ENCODE measurements at places on chromosomes 7 and 10.

GRCh38 chr10:75857269-75857846 is 425.9 kb downstream of the LRMDA start:
- no peak for DNase-seq

GRCh38 chr7:27159266-27160144 is 3.0 kb upstream of the HOXA7 start:
- DNase-seq, result no peak

GRCh38 chr10:46035923-46036849 is 5.8 kb upstream of the NCOA4 start:
- no peak for DNase-seq

- no peak for DNase-seq
These were observed 59.0 kb downstream of the SYPL1 start for GRCh38 chr7:106053109-106053508.

- DNase-seq, result no peak
These were observed 27.0 kb downstream of the HIBADH start for GRCh38 chr7:27635728-27636127.

GRCh38 chr10:69955211-69955805 is 97.3 kb upstream of the MACROH2A2 start:
- no peak for DNase-seq

DNA sequence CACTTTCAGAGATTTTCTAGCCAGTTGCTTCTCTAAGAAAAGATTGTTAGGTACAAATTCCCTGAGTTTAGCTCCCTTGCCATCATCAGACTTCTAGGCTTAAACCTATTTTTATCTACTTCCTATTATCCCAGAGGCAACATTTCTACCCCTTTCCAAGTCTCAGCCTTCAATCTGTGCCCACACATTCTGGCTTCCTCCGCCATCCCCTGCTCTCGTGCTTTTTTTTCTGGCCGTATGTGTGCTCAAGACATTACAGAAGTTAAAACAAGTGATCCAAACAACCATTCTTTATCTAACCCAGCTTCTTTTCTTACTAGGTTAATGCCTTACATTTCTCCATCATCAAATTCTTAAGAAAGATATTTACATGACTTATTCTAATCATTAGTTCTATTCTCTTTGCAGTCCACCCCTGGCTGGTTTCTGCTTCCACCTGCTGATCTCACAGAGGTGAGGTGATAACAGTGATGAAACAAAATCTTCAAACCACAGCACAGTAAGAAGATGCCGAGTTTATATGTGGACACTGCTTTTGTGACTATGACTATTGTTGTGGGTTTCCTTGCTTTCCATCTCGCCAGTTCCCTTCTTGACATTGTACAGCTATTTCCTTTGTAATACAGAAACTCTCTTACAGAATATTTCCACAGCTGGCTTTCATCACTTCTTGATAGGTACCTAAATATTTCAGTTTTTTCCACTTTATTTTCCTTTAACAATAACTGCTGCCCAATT is 18.3 kb upstream of the CDK6 start:
- no peak for DNase-seq

- DNase-seq, result no peak
These were observed 209.7 kb downstream of the SKIDA1 start for GRCh38 chr10:21315645-21316220.

GRCh38 chr7:11486271-11486670 is 345.7 kb downstream of the THSD7A start:
- DNase-seq, result no peak

DNA sequence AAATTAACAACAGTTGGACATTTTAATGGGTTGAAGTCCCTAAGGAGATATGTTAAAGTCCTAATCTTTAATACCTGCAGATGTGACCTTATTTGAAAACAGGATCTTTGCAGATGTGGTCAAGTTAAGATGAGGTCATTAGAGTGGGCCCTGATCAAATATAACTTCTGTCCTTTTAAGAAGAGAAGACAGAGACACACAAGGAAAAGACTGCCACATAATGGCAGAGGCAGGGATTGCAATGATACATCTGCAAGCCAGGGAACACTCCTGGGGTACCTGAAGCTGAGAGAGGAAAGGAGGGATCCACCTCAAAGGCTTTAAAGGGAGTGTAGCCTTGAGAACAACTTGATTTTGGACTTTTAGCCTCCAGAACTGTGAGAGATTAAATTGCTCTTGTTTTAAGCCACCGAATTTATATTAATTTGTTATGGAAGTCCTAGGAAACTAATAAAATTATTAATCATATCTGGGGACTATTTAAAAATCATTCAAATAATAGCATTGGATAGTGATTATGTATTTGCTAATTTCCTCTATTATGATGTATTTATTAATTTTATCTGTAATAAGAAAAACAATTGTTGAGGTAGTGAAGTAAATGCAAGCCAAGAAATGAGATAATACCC is 700.0 kb upstream of the PCDH15 start:
- no peak for DNase-seq

DNA sequence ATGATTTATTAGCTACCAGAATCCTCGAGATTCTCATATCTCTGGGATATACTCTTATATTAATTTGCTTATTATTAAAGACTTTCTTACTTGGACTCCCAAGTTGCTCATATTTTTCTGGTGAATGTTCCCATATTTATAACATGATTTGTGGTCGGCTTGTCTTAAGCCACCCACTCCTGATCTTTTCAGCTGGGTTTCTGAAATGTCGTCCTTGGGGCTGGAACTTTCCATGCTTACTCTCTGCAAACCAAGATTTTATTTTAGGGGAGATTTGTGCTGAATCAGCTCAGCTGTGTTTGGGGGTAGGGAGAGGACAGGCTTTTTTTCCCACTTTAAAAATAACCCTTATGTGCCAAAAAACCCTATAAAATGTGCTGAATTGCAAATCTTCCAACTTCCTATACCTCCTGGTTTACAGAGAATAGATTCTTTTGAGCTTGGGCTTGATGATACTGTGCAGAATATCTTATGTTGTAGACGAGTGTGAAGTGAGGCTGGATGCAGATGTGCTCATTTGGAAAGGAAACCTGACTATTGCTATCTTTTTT is 162.1 kb downstream of the SND1 start:
- DNase-seq, result no peak

GRCh38 chr10:72846238-72846637 is 47.3 kb upstream of the OIT3 start:
- no peak for DNase-seq

- DNase-seq, result no peak
These were observed 62.4 kb upstream of the NANOS1 start for GRCh38 chr10:118967160-118967559.

- DNase-seq, result no peak
These were observed 9.5 kb upstream of the ASAH2 start for GRCh38 chr10:50260791-50261281.

DNA sequence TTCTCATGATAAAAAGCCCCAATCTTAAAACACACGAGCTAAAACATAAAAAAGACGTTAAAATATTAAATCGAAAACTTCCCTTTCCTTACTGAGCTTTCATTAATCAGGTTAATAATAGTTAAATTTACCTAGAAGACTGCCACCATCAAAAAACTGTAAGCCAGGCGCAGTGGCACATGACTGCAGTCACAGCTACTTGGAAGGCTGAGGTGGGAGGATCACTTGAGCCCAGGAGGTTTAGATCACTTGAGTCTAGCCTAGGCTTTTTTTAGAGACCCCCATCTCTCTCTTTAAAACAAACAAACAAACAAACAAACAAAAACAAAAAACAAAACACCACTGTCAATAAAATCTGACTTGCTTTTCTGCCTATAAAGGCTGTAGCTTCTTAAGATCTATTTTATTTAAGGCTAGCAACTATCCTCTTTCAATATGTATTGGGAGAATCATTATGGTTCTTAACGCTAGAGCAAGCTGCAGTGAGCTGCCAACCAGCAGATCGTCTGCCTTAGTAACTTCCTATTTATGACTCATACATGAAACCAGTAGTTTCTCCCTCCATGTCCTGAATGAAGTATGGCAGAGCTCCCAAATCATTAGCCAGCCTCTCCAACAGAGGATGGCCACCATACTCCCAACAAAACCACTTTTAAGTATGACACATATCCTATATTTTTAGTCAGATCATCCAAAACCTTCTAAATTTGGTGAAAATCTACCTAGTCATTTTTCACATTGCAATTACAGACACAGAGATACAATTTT is 163.7 kb downstream of the SRPK2 start:
- DNase-seq, result no peak

DNA sequence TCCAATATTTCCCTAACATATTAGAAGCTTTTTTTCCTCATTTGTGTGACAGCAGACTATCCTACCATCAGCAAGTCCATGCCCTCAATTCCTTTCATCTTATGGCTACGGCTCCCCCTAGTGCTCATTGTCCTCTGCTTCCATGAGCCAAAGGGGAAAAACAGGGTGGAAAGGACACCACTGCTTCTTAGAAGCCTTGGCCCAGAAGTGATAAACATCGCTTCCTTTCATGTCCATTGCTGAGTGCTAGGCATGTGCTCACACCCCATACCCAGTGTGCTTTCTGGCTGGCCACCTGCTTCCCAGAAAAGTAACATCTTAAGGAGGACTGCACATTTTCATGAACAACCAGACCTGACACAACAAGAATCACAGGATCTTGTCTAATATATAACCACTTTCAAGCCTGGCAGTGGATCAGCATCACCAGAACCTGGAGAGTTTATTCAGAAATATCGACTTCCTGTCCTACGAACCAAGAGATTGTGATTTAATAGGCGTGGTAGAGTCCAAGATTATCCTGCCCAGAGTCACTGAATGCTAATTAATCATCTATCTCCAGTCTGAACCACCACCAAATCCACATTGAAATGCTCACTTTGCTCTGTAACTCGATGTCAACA is 650.5 kb upstream of the SORCS1 start:
- DNase-seq, result no peak

DNA sequence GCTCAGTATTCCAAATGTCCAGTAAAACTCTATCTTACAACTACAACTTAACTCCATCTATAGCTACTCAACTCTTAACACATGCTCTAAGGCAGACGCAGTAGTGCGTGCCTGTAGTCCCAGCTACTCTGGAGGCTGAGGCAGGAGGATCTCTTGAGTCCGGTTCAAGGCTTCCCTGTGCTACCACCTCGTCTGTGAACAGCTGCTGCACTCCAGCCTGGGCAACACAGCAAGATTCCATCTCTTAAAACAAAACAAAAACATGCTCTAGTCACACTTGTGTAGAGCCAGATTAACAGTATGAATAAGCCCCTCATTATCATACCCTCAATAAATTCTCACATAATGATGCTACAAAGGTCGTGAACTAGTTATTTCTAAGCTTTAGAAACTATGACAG is 3.6 kb downstream of the BAZ1B start:
- no peak for DNase-seq

DNA sequence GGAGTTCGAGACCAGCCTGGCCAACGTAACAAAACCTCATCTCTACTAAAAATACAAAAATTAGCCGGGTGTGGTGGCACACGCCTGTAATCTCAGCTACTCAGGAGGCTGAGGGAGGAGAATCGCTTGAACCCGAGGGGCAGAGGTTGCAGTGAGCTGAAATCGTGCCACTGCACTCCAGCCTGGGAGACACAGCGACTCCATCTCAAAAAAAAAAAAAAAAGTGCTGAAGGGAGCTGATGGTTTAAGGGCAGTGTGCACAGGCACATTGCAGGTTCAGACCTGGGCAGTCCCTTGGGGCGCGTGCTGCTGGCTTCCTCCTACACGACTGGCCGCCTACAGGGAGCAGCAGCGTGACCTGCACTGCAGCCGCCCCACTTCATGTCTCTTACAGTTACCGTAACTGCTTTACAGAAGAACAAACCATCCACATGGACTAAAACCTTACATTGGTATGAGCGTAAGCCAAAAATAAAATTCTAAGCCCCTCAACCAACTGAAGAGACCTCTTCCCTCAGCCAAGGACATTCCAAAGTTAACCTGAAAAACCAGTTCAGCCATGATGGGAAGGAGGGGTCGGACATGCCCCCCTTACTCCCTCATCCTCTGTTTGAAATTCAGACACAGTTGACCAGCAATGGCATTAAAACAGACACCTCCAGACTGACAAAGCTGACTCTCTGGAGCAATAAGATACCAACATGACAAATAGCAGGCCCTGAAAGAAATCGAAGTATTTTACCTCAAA is 262.2 kb downstream of the ZMYND11 start:
- no peak for DNase-seq

GRCh38 chr7:148212731-148213130 is 377.8 kb upstream of the C7orf33 start:
- DNase-seq, result no peak

GRCh38 chr10:57262892-57263291 is 901.8 kb upstream of the ZWINT start:
- no peak for DNase-seq

- no peak for DNase-seq
These were observed 91.5 kb downstream of the NRP1 start for GRCh38 chr10:33242931-33243330.

DNA sequence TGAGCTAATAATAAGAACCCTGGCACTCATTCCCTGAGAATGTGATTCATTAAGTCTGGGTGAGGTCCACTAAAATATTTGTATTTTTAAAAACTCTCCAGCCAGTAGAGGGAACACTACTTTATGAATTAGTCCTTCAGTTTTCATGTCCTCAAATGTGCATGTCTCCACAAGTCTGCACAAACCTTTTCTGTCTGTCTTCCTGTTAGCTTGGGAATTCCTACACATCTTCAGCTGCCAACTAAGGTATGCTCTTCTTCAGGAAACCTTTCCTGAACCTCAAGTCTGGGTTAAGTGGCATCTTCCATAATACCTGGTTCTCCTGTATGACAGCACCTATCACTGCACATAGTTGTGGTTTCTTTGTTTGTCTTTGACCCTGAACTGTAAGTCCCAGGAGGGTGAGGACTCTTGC is 119.6 kb upstream of the MKX start:
- DNase-seq, result no peak

DNA sequence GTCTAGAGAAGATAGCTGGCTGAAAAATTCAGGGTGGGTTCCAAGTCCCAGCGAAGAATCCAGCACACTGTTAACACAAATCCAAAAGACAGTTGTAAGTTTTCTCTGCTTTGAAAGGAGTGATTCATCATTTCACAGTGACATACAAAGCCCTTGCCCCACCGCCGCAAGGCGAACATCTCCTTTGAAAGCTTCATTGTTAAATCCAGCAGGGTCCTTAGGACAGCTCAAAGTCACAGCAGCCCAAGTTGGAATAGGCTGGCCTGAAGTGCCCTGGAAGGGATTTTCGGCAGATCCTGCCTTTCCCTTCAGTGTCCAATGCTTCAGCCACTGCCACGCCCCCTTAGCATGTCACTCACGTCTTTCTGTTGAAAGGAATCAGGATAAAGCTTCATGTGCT is 526.1 kb downstream of the CALN1 start:
- no peak for DNase-seq

DNA sequence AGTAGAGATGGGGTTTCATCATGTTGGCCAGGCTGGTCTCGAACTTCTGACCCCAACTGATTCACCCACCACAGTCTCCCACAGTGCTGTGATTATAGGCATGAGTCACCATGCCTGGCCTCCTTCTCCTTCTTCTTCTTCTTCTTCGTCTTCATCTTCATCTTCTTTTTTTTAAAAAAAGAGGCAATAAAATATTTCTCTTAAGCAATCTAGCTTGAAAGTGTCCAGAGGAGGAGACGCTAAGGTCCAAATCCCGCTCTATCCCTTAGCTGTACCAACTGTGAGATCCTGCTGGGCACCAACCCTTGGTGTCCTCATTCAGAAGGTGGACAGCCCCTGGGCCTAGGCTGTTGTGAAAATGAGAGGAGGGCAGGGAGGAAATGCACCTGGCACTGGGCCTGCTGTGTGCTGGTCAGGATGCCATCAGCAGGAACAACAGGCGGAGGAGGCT is 13.9 kb upstream of the PSAP start:
- DNase-seq, result no peak
